ENCODE measurements at places on chromosomes 6 and 20.

GRCh38 chr6:2971420-2972218 is at the start of gene SERPINB6:
SERPINB6 (minus strand) TSS chr6:2971567; CDS start chr6:2959332, 12,235 bp downstream.
- DNase-seq, result no peak

DNA sequence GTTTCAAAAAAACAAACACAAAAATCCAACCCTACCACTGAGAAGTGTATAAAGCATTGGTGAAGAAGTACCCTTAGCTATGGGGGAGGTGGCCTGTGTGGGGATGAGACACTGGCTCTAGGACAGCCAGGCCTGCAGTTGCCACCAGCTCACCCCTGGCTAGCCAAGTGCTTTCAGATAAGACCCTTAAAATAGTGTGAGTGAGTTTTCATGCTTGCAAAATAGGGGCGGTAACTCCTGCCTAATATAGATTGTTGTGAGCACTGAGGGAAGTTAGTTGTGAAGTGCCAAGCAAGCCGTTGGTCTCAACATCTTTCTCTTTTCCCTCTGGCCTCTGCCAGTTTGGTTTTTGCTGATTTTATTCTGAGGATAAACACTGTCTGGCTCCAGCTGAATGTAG is 11.3 kb downstream of the PPP1R3G start:
- DNase-seq, result no peak

GRCh38 chr6:137123078-137123477 is 50.4 kb downstream of the IL22RA2 start:
- no peak for DNase-seq

GRCh38 chr20:59371431-59371830 is 71.0 kb downstream of the EDN3 start:
- DNase-seq, result no peak

Measured in GOT3 (cell line).